ENCODE measurements at places on chromosomes 5 and 9. TPM values are rescaled to one million over a fixed set of nuclear protein-coding genes. Genes with fewer than 3 reads are reported as not detected.

The C1QTNF3 gene
- total RNA-seq: 2.0 TPM

The ECM2 gene
- total RNA-seq: not detected

The OTULIN gene
- total RNA-seq: 62.1 TPM

The IL5 gene
- 7.0 TPM for total RNA-seq

The DHFR gene
- 73.4 TPM for total RNA-seq

The CDH9 gene
- total RNA-seq: not detected

The SLC34A1 gene
- total RNA-seq: not detected

The IL3 gene
- total RNA-seq: 71.3 TPM

The SEMA4D gene
- 368 TPM for total RNA-seq

The CCL21 gene
- total RNA-seq: not detected

The STPG3 gene
- total RNA-seq: 0.99 TPM

Measured in activated CD4-positive, alpha-beta T cell treated with anti-CD3 and anti-CD28 coated beads, Interleukin-2, amount 10 ng/mL, durations not matched to agents 24 days and 14 days (primary cell).